Stimulated activated CD4-positive, alpha-beta T cell treated with anti-CD3 and anti-CD28 coated beads, Interleukin-12 subunit alpha, Interleukin-12 subunit beta, amount 100 ng/mL, for 4 hours (primary cell): ENCODE measurements at places on chromosomes 12 and 14.

DNA sequence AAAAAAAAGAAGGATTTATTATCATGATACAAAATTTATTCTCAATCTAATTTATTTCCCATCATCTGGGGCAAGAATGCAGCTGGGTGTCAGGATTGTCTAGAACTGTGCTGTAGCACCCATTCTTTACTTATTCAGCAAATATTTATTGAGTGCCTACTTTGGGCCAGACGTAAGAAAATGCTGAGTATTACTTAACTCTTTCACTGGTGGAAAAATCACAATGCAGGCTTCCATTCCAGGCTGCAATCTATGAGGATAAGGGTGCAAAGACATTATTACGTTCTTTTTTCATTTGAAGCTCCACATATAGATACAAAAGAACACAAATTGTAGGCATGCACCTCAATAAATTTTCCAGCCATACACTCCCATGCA lies 86.0 kb upstream of the CDKN3 start:
- no peak for DNase-seq

DNA sequence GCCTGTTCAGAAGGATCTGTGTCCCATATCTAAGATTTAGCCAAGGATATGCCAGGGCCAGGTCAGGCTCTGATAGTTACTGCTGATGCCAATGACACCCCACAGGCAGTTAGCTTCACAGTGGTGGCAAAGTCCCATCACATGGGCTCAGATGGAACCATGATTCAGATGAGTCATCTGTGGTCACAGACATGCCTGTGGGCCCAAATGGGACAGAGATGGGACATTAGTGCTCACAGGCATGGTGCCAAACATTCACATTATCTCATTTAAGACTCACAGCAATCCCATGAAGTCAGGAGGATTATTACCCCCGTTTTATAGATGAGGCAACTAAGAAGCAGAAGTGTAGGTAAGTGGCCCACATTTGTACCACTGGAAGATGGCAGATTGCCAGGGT lies 207.8 kb downstream of the DPF3 start:
- DNase-seq: no peak

- DNase-seq: no peak
Measured at GRCh38 chr12:90280564-90281058, 572.0 kb upstream of the ATP2B1 start.

GRCh38 chr12:80271780-80272179 lies 172.3 kb upstream of the PTPRQ start:
- no peak for DNase-seq

DNA sequence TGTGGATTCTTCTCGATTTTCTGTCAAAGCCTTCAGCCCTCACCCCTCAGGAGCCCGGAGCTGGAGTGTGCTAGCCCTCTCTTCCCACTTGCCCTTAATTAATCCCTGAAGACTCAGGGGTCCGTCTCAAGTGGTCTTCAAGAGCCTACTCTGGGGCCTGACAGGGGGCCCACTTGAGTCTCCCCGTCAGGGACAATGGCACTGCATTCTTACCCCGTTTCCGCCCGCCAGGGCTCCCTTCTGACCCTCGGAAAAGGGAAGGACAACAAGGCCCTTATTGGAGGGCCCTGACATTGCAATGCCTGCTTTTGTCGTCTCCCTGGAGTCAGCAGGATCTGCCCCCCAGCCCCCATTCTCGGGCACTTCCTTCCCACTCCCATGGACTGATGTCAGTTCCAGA lies 34.4 kb downstream of the TBX3 start:
- no peak for DNase-seq

- DNase-seq: no peak
Measured at GRCh38 chr14:20415782-20416206, 2.5 kb upstream of the TEP1 start.
